Spinal cord (tissue), 10 donors: ENCODE measurements at places on chromosomes 4 and X. TPM values are rescaled to one million over a fixed set of nuclear protein-coding genes. Genes with fewer than 3 reads are reported as not detected.

Gene RADX
- total RNA-seq: 6.6 TPM

Gene RAB40A
- total RNA-seq: 1.2 TPM

Gene GDPD2
- 9.6 TPM for total RNA-seq

Gene POLN
- 8.9 TPM for total RNA-seq

Gene OTC
- 0.30 TPM for total RNA-seq

Gene GYPE
- total RNA-seq: 1.2 TPM

Gene MAGEB17
- total RNA-seq: not detected

Gene SMIM43
- 0.11 TPM for total RNA-seq
